GM12864 (cell line): ENCODE measurements at places on chromosomes 12 and 14.

DNA sequence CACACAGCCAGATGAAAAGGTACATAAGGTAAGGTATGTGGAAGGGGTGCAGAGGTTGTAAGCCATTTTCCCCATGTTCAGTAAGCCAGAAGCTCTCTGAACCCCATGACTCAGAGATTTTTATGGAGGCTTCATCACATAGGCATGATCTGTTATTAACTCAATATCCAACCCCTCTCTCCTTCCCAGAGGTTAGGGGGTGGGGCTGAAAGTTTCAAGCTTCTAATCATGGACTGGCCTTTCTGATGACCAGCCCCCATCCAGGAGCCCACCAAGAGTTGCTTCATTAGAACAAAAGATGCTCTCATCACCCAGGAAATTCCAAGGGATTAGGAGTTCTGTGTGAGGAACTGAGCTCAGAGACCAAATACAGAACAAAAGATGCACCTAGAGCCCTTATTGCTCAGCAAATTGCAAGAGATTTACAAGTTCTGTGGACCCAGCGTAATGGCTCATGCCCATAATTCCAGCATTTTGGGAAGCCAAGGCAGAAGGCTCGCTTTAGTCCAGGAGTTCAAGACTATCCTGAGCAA, 103.2 kb upstream of the DAAM1 start:
- no peak for DNase-seq

- no peak for DNase-seq
Observed at GRCh38 chr12:6380141-6381121, 3.5 kb upstream of the LTBR start.

- DNase-seq = no peak
Observed at GRCh38 chr12:10012630-10013330, 2.4 kb downstream of the CLEC12B start.

DNA sequence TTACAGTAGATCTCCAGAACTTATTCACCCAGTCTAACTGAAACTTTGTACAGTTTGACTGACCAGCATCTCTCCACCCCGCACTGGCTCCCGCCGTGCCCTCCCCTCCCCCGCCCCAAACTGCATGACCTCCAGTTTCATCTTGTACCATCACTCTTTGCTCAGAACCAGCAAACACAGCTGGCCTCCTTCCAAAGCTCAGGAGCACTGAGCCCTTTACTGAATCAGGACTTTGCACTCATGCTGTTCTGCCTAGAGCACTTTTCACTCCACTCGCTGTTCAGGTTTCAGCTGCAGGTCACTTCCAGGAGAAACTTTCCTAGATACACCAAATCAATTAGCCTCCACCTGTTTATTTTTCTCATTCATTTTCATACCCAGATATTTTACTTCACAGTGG, 455.3 kb upstream of the PDE3A start:
- no peak for DNase-seq

GRCh38 chr12:88313554-88313953, 171.4 kb downstream of the TMTC3 start:
- DNase-seq = no peak

DNA sequence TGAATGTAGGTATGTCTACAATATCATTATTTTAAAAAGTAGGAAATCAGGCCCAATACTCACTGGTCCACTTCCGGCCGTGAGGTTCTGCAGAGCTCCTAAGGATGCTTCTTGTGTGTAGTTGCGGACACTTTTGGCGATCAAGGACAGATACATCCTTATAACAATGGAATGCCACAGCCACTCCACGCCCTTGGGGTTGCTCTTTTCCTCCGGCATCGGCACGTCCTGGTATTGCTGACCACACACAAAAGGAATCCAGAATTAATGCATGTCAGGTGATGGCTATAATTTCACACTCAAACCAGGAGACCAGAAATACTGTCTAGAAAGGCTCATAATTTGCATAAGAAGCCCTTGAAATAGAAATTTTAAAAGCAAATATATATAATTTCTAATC, 65.6 kb upstream of the YARS2 start:
- DNase-seq = no peak

DNA sequence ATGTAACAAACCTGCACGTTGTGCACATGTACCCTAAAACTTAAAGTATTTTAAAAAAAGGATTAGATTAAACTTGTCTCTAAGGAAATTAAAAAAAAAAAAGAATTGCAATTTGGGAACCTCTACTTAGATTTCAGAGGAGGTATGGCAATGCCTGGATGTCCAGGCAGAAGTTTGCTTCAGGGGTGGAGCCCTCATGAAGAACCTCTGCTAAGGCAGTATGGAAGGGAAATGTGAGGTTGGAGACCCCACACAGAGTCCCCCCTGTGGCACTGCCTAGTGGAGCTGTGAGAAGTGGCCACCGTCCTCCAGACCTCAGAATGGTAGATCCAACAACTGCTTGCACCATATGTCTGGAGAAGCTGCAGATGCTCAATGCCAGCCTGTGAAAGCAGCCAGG, 279.6 kb upstream of the CCDC196 start:
- no peak for DNase-seq

DNA sequence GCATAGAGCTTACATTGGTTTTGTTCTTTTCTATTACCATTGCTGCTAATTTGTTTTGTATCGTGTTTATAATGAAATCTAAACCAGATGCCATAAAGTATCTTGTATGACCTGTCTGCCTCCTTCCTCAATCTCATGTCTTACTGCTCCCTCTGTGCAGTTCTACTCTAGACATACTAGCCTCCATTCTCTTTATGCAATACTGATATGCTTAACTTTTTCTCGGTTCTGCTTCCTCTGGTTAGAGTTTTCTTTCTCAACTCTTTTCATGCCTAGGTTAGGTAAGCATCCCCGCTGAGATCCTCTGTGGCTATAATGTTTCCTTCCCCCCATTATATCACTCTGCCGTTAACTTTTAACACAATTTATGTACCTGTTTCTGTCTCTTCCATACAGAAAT, 852.3 kb downstream of the TRHDE start:
- no peak for DNase-seq

- DNase-seq = no peak
Observed at GRCh38 chr14:97283426-97283825, 486.2 kb downstream of the VRK1 start.

GRCh38 chr12:64097366-64098105, 124.6 kb downstream of the KICS2 start:
- DNase-seq = no peak

DNA sequence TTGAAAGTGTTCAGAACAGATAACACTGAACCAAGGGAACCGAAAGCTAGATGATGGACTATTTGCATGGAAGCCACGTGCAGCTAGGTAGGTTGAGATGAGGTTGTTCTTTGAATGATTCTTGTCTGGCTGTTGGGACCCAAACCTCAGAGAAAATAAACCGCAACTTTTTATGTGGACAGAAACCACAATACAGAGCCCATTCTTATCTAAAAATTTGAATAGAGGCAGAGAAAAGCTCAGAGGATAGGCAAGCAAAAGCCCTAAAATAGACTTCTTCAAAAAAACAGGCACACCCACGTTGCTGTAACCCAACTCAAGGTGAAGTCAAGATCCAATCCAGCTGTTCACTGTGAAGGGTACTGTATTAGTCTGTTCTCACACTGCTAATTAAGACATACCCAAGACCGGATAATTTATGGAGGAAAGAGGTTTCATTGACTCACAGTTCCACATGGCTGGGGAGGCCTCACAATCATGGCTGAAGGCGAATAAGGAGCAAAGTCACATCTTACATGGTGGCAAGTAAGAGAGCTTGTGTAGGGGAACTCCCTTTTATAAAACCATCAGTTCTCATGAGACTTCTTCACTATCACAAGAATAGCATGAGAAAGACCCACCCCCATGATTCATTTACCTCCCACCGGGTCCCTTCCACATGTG, 353.8 kb downstream of the AACS start:
- DNase-seq = peak; percentile 40

- DNase-seq = no peak
Observed at GRCh38 chr14:95296966-95297365, 22.7 kb downstream of the CLMN start.

DNA sequence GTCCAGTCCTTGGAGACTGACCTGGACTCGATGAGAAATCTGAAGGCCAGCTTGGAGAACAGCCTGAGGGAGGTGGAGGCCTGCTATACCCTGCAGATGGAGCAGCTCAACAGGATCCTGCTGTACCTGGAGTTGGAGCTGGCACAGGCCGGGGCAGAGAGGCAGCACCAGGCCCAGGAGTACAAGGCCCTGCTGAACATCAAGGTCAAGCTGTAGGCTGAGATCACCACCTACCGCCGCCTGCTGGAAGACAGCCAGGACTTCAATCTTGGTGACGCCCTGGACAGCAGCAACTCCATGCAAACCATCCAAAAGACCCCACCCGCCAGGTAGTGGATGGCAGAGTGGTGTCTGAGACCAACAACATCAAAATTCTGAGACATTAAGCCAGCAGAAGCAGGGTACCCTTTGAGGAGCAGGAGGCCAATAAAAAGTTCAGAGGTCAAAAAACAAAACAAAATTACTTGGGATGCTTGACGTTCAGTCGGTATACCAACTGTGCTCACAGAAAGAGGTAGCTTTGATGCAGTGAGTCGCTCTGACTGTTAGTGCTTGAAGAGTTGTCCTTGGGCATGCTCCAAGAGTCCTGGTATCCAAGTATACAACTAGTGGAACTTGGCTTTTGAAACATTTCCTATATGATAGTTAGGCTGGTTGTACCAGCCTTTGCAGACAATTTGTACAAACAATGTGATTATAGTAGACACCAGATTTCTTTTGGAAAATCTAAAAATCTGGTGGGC, 4.8 kb downstream of the MED6 start:
- no peak for DNase-seq

DNA sequence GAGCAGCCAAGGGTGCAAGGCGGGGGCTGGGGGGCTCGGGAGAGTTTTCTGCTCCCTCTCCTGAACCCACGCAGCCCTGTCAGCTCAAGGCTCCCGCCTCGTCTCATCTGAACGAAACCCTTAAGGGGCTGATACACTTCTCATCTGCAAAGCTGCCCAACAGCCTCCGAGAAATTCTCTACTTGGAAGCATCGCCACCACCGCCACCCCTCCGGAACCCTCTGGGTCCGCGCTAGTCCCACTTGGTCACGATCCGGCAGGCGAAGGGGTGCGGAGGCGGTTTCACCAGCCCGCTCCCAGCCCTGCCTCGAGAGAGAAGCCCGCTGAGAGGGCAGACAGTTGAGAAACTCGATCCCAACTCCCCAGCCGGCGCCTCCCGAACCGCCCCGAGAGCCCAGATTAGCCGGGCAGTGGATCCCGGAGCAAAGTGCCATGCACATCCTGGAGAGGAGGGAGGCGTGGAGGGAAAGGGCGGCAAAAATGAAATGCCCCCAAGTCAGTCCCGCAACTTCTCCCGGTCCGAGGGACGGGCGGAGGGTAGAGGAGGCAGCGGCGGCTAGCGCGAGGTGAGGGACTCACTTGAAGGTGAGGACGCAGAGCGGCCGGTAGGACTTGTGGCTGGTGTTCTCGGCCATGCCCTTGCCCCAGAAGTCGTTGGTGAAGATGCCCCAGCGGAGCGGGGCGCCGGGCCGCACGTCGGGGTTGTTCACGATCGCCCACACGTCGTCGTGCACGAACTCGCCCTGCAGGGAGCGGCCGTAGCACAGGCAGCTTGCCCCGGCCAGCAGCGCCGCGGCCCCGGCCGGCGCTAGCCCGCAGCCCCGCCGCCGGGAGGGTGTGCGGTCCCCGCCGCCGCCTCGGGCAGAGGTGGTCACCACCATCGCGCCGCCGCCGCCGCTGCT, 620 bp downstream of the TMTC1 start:
- no peak for DNase-seq
